ENCODE measurements at places on chromosomes 7 and 10.

- no peak for DNase-seq
These were observed 42.9 kb downstream of the SH3PXD2A start for GRCh38 chr10:103812432-103812831.

DNA sequence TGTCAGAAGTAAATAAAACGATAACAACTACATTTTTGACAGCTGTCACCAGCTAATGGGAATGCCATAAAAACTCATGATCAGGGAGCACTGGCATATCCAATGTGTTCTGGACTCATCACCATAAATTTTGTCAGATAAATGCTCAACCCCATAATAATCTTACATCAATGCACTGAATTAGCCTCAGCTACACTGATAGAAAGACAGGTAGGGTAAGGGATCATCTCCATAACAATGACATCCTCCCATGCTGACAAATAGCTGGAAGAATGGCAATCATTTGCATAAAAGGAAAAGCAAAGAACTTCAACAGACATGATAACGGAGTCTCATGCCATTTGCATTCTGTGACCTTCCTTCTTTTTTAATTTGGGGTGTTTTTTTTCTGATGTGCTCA, 352.8 kb upstream of the PFKP start:
- no peak for DNase-seq

DNA sequence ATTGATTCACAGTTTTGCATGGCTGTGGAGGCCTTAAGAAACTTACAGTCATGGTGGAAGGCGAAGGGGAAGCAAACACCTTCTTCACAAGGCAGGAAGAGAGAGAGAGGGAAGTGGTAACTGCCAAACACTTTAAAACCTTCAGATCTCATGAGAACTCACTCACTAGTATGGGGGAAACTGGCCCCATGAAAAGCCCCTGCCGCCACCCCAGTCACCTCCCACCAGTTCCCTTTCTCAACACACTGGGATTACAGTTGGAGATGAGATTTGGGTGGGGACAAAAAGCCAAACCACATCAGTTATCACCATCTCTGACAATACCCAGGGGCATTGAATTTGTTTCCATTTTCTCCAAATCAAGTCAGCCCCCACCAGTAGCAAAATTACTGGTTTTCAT, 740.4 kb downstream of the GATA3 start:
- no peak for DNase-seq

DNA sequence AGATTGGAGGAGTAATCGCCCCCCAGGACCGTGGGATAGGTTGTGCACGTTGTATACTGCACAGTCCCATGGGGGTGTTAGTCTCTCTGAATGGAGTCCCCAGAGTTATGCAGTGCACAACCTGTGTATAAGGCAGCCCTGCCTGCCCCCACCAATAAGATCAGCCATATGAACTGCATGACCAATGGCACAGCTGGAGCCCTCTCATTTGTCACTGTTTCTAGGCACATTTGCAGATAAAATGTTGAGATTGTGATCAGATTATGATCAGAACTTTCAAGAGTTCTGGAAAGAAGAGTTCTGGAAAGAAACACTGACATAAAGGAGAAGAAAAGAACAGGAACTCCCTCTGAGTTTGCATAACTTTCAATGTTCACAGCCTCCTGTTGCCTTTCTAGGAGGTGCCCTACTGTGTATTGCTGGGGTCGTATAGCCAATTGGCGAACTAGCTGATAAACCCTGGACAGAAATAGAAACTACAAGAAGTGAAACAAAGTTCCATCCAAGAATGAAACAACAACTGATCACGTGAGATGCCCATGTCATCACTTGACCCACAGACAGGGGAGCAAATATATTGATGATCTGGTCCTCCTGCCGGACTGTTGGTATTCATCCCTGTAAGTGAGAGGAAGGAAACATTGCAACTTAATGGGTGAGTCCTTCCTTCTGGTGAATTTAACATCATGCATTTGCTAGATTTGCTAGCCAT, 49.6 kb upstream of the TOMM7 start:
- no peak for DNase-seq

GRCh38 chr7:739455-739982, 12.4 kb upstream of the PRKAR1B start:
- DNase-seq, result no peak

DNA sequence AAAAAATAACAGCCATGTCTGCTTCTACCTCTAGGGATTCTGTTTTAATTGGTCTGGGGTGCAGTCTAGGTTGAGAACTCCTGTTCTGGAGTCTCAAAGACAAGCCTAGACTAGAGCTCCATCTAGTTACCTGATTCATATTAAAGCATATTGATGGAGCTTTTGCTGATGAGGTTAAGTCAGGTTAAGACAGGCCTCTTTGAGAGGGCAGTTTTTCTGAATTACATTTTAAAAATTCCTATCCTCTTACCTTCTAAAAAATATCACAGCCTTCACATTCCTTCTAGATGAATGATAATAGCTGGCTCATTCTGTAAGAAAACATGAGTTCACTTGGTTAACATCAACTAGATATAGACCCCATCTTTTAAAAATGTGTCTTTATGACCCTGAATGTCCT, 28.9 kb downstream of the MGAM start:
- no peak for DNase-seq

GRCh38 chr7:56495165-56495564, 378.9 kb upstream of the NUPR2 start:
- DNase-seq, result no peak

- DNase-seq, result no peak
These were observed 31.0 kb downstream of the CCNY start for GRCh38 chr10:35367107-35367859.

- DNase-seq, result no peak
These were observed 466.6 kb upstream of the COBL start for GRCh38 chr7:51783241-51783640.

- no peak for DNase-seq
These were observed 56.0 kb downstream of the MKLN1 start for GRCh38 chr7:131383417-131384285.

DNA sequence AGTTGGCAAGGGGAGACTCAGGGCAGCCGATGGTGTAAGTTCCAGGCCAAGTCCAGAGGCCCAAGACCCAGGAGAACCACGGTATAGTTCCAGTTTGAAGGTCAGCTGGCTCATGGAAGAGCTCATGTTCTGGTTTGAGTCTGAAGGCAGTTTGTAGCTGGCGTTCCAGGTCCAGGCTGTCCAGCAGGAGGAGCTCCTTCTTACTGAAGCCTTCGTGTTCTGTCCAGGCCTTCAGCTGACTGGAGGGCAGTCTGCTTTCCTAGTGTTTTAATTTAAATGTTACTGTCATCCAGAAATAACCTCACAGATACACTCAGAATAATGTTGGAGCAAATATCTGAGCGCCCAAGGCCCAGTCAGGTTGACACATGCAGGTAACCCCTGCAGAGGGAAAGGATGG, 4.2 kb downstream of the SUN1 start:
- no peak for DNase-seq

DNA sequence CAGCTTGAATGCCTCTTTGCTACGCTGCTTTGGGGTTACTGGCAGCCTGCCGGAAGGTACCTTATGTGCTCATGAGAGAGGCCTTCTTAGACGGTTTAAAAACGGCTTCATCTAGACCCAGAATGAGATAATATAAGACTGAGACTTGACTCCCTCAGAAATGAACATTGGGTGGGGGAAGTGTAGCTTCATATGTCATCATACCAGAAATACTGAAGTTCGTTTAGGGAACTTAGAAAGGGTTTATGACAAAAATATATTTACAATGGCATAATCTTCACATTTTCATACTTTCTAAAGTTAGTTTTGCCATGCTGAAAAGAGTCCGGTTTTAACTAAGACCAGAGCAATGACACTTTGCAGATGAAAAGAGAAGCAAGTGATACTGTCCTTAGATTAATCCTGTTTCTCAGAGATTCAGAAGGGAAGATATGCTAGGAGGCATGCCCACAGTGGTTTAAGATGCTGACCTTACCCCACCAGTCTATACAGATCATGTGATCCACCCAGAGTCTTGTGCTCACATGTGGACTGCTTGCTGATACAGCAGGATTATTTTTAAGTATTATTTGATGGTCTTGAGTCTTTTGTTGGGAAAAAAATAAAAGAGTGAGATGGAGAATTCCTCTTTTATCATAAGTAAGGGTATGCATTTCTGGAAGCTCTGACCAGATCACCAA, 40.8 kb upstream of the HGF start:
- DNase-seq, result no peak

DNA sequence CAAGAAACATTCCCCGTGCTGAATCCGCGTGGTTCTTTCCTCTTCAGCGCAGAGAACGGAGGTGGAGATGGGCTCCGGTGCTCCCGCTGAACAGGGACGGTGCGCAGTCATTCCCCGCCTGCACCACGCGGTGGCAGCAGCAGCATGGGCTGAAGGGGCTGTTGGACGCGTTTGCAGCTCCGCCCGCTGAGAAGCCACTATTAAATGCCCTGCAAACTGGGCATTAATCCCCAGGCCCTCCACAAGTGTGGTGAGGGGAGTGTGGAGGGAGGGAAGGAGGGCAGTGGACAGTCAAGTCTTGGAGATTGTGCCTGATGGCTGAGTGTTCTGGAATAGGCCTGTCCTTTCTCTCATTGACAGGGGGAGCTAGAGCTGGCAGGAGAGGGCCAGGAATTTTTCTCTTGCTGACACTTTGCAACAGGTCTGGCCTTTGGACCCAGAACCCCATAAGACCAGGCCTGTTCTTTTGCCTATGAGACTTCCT, 240.2 kb upstream of the INHBA start:
- no peak for DNase-seq

DNA sequence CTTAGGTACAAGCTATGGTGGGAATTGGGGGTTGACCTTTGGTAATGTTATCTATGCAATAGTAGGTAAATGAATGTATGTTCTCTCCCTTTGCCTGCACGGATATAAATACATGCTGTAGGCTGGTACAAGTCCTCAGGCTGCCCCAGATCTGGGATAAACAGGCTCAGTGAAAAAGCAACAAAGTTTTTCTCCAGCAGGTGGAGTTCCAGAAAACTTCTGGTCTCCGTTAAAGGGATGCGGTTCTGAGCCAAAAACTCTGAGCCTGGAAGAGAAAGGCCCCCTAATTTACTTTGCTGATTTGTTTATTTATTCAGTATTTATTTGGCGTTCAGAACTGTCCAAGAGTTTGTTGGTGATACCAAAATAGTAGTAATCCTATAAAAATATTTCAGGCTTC, 204.7 kb downstream of the ADRA2A start:
- no peak for DNase-seq

- DNase-seq, result no peak
These were observed 126.7 kb upstream of the PRSS58 start for GRCh38 chr7:142384493-142384922.

GRCh38 chr7:962401-963081, 8.1 kb upstream of the ADAP1 start:
- no peak for DNase-seq

- no peak for DNase-seq
These were observed 1.5 kb upstream of the GHITM start for GRCh38 chr10:84137811-84138210.

GRCh38 chr10:109650228-109650627, 273.1 kb downstream of the XPNPEP1 start:
- no peak for DNase-seq
